Stimulated activated CD4-positive, alpha-beta T cell treated with anti-CD3 and anti-CD28 coated beads, Interleukin-12 subunit alpha, Interleukin-12 subunit beta, amount 100 ng/mL, for 4 hours (primary cell): ENCODE measurements at places on chromosomes 7 and 10.

- DNase-seq = no peak
Observed at GRCh38 chr7:152733286-152733934, 26.1 kb upstream of the ACTR3B start.

DNA sequence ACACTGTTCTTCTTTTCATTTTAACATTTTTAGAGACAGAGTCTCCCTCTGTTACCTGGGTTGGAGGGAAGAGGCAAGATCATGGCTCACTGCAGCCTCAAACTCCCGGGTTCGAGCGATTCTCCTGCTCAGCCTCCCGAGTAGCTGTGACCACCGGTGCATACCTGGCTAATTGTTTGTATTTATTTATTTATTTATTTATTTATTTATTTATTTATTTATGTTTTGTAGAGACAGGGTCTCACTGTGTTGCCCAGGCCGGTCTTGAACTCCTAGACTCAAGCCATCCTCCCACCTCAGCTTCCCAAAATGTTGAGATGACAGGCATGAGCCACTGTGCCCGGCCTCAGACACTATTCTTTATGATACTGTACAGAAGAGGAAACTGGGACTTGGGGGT is 1176.6 kb upstream of the AUTS2 start:
- DNase-seq = no peak

DNA sequence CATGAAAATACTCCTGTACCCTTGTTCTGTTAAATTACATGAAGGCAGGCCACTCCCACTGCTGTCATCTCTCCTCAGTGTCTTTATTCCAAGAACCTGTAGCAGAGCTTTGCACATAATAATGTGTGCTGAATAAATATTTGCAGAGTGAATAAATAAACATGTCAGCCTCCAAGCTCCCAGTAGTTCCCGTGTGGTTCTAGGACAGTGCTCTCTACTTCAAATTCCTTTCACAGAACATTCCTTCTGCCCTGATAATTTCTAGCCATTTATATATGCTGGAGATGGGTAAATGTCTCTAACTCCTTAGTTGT is 20.3 kb upstream of the HYAL4 start:
- DNase-seq = no peak

- DNase-seq = no peak
Observed at GRCh38 chr10:32687546-32687945, 241.6 kb downstream of the CCDC7 start.

GRCh38 chr7:47811632-47812380 is 136.5 kb downstream of the PKD1L1 start:
- DNase-seq = no peak

DNA sequence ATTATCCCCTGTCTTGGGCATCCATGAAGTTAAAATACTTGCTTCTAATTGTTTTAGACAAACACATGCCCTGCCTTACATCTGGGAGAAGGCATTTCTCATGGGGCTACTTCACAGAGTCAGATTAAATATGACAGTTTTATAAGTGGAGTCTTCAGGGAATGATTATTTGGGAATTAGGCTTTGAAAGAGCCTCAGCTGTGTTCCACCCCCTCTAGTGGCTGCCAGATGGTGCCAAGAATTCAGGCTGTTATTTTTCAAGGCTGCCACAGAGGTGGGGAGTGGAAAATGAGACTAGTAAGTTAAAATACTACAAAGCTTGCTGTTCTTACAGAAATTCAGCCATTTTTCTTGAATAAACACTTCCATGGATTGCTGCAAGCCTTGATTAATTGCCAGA is 45.8 kb upstream of the DNAH11 start:
- no peak for DNase-seq

GRCh38 chr10:31620226-31621151 is 301.5 kb downstream of the ZEB1 start:
- no peak for DNase-seq

DNA sequence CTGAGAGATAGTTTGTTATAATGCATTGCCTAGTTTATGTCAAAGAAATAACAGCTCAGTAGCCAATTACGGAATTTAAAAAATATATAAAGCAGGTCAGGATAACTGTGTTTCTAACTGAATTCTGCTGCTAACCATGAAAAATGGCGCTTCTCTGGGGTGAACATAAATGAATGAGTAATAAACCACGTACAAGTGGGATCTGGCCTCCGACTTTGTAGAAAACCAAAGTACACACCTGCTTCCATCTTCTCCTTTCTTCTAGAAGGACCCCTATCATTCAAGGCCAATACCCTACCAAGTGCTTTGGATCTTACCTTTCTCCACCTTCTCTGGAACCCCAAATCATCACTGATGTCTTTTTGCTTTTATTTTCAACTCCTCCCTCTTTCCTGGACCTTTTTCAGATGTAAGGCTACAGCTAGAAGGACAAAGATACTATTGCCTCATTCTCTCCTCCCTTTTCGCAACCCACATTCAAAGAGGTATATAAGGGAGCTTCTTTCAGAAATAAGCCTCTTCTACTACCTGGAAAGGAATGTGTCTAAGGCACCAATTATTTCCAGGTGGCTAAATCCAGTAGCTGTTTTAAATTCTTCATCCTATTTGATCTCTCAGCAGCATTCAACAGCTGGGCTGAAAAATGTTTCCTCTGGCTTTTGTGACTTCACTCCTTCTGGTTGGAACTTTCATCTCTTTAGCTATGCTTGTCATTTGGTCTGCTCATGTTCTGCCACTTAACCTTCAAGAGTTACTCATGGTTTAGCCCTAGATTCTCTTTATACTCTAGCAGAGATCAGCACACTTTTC is 37.7 kb downstream of the NAMPT start:
- DNase-seq = no peak

GRCh38 chr7:81499262-81500116 is 270.4 kb downstream of the HGF start:
- no peak for DNase-seq

- no peak for DNase-seq
Observed at GRCh38 chr10:112695539-112695938, 248.5 kb downstream of the VTI1A start.
